ENCODE measurements at places on chromosomes 16 and 17.

DNA sequence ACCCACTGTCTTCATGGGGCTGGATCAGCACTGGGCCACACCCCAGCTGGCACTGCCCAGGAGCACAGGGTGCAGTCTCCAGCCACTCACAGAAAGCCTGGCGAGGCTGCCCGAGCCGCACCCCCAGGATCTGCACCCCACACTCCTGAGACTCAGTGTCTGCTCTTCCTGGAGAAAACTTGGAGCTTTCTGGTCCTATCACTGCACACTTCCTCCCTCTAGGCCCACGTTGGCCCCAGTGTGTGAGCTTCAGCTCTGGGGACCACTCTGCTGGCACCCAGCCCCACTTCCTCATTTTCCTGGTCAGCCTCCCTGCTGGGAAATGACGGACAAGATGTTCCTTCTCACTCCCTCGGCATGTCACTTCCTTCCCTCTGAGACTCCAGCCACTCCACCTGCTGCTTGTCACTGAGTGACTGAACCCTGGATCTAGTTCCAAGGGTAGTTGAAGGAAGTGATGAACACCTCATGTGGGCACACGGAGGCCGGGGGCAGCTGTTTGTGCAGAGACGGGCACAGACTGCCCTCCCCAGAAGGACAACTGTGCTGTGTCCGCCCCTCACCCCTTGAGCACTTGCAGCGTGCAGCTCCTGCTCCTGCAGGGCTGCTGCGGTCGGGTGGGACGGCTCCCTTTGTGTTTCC, 29.0 kb downstream of the ZC3H18 start:
- no peak for DNase-seq

DNA sequence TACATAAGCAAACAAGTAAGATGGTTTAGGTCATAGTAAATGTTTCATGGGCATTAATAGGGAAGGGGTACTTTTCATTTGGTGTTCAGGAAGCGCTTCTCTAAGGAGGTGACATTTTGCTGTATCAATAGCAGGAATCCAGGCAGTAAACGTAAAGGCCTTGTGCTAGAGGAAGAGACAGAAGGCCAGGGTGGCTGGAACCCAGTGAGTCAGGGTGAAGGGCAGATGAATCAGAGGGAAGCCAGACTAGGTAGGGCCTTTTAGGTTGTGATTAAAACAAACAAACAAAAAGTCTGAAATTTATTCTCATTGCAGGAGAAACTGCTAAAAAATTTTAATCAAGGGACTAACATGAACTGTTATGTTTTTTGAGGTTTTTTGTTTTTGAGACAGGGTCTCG, 6.5 kb downstream of the BMERB1 start:
- DNase-seq, result no peak

DNA sequence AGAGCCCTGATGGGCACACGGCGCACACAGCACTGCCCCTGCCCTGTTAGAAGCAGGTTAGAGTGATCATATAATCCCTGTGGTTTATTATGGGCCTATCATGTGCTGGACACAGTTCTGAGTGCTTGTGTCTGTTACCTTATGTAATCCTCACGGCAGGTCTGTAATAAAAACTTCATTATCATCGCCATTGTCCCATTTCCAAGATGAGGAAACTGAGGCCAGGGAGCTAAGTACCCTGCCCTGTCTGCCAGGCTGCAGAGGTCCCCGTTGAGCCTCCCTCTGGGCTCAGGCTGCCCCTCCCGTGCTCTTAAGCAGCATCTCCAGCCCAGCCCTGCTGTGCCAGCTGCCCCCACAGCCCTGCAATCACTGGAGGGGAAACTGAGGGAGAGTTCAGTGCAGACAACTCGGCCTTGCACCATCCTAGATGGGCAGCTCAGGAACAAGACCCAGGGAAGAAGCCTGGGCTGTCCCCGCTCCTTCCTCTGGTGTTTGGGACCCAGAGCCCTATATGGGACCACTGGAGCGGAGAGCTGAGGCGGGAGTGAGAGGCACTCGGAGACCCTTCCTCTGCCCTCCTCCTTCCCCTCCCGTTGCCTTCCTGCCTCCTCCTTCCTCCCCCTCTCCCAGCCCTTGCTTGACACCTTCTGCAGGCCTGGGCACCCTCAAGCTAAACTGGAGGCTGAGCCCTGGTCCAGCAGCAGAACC, 42.0 kb downstream of the WNT3 start:
- DNase-seq, result no peak

- no peak for DNase-seq
These were observed 18.0 kb upstream of the NDRG4 start for GRCh38 chr16:58481931-58482330.

DNA sequence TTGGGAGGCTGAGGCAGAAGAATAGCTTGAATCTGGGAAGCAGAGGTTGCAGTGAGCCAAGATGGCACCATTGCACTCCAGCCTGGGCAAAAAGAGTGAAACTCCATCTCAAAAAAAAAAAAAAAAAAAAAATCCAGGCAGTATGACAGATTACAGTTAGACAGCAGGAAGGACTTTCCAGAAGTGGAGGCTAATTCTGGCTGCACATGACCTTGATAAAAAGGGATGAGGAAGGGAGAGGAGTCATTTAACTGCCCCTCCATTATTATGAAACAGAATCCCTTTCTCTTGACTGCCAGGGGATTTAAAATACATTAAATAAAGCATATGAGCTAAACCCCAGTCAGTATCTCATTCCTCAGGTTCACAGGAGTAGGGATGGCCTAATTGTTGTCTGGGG, 1.8 kb upstream of the ARHGAP23 start:
- no peak for DNase-seq

- DNase-seq, result no peak
These were observed 413.0 kb downstream of the CPPED1 start for GRCh38 chr16:12390644-12391043.

GRCh38 chr16:84507011-84507982, 2.8 kb upstream of the MEAK7 start:
- DNase-seq, result no peak
